ENCODE measurements at places on chromosomes 2 and 18. TPM values are rescaled to one million over a fixed set of nuclear protein-coding genes. Genes with fewer than 3 reads are reported as not detected.

Gene CFAP65
- total RNA-seq = not detected

- no peak overlapping the region for H3K27ac ChIP-seq
- no peaks in the 10 kb centered on the region for H3K4me1 ChIP-seq
- no peak for DNase-seq
These were observed 283.5 kb downstream of the LRATD1 start for GRCh38 chr2:14915983-14916382.

- H3K27me3 ChIP-seq = no peaks in the 10 kb centered on the region
- H3K4me3 ChIP-seq = no peak overlapping the region
- H3K36me3 ChIP-seq = no peaks in the 10 kb centered on the region
- H3K4me1 ChIP-seq = no peaks in the 10 kb centered on the region
- H3K27ac ChIP-seq = no peak overlapping the region
These were observed 19.6 kb upstream of the HNMT start for GRCh38 chr2:137944714-137945113.

DNA sequence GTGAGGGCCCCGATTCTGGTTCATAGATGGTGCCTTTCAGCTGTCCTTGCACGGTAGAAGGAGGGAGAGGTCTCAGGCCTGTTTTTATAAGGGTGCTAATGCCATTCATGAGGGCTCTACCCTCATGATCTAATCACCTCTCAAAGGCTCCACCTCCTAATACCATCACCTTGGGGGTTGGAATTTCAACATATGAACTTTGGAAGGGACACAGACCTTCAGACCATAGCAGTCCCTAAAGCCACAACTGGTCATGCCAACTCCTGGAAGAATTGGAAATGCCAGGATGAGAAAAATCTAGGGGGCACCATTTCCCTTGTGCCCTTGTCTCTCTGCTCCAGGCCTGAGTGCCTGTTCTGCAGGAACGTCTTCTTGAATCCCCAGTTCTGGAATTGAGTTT lies 124.8 kb upstream of the DAPL1 start:
- no peak for DNase-seq
- H3K36me3 ChIP-seq = peaks cover 4% of the 10 kb centered on the region
- H3K27me3 ChIP-seq = no peaks in the 10 kb centered on the region

DNA sequence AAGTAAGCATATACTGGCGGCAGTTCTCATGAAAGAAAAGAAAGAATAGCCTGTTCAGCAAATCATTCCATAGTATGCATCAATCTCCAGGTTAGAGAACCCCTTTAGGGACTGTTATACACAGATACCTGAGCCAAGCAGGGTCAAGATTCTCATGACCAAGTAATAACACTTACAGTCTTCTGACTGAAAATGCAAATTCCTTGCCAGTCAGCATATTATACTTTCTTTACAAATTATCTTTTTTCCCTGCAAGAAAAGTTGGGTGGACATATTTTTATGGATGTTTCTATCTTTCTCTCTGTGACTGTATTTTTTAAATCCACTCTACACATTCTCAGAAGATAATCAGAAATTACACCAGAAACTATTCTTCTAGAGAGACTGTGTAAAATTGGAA lies 120.4 kb upstream of the COL5A2 start:
- H3K4me1 ChIP-seq = peaks cover 83% of the 10 kb centered on the region
- H3K27ac ChIP-seq = peak overlapping the region; percentile 88
- H3K4me3 ChIP-seq = no peak overlapping the region
- DNase-seq = no peak
- H3K36me3 ChIP-seq = peaks cover 38% of the 10 kb centered on the region

DNA sequence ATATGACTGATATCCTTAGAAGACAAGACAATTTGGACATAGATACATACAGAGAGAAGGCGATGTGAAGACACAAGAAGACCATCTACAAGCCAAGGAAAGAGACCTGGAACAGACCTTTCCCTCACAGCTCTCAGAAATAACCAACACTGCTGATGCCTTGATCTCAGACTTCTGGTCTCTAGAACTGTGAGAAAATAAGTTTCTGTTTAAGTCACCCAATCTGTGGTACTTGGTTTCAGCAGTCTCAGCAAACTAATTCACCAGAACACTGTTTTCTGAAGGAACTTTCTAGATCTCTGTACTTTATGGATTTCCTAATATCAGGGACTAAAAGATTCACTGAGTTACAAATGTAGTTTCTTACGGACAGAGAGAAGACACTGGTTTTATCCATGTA lies 58.8 kb downstream of the NAB1 start:
- H3K27ac ChIP-seq = no peak overlapping the region
- no peak for DNase-seq
- peaks cover 5% of the 10 kb centered on the region for H3K36me3 ChIP-seq
- H3K4me3 ChIP-seq = no peak overlapping the region
- peaks cover 3% of the 10 kb centered on the region for H3K27me3 ChIP-seq

DNA sequence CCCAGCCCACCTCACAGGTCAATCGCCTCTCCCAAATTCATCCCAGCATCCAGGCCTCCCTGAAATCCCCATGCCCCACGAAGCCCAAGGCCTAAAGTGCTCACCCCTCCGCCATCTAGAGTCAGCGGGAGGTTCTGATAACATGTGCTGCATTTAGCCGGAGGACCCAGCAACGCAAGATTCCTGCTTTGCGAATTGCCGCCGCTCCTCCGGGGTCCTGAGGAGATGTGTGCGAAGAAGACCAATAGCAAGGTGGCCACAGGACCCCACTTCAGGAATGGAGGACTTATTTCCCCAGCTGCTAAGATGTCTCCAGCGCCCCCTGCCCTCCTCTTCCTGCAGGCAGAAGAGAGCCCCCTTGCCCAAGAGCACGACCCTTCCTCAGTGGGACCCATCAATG lies 120.8 kb upstream of the GLI2 start:
- no peak overlapping the region for H3K4me3 ChIP-seq
- H3K36me3 ChIP-seq = no peaks in the 10 kb centered on the region
- DNase-seq = no peak
- H3K27me3 ChIP-seq = no peaks in the 10 kb centered on the region

Gene HOXD12
- total RNA-seq = not detected

Gene AGXT
- not detected for total RNA-seq

- no peaks in the 10 kb centered on the region for H3K27me3 ChIP-seq
- H3K4me1 ChIP-seq = peaks cover 12% of the 10 kb centered on the region
- no peak for DNase-seq
- H3K4me3 ChIP-seq = no peak overlapping the region
- H3K36me3 ChIP-seq = no peaks in the 10 kb centered on the region
- no peak overlapping the region for H3K27ac ChIP-seq
These were observed 35.6 kb upstream of the NDUFV2 start for GRCh38 chr18:9066817-9067306.

Gene TMEM18
- total RNA-seq = 34.5 TPM

DNA sequence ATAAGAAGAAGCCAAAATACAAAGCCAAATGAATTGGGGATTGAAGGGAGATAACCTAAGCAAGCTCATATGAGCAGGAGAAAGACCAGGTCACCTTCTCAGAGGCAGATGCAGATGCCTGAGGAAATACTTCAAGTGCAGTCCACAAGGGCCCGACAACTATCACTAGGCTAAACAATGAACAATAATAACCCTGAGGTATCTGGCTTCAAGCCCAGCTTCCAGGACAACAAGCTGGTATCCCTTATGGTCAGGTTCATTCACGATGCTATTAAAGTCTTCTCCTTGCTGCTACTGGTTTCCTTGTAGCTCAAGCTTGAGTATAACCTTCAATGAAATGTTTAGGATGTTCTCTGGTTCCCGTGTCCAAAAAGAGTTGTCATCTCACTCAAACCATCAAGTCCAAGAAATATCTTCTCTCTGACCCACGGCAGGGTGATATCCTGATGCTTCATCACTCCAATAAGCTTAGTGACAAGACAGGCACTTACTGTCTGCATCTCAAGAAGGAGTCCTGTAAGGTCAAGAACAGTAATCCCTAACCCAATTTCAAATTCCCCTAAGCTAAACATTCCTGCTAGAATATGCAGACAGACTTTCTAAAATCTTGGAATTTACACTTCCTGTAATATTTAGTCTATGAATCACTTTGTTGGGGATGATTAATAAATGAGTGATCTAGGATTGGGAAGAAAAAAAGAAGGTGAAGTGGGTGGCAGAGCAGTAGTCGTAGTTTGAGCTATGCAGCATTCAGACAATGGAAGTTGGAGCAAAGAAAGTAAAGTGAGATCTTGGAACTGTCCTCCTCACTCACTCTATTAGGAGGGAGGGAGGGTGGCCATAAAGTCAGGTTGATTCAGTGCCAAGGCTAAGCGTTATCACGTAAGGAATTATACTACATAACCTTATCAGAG lies 33.1 kb downstream of the CHN1 start:
- DNase-seq = no peak
- no peaks in the 10 kb centered on the region for H3K36me3 ChIP-seq
- H3K4me3 ChIP-seq = no peak overlapping the region
- peaks cover 11% of the 10 kb centered on the region for H3K4me1 ChIP-seq
- peaks cover 3% of the 10 kb centered on the region for H3K27me3 ChIP-seq
- no peak overlapping the region for H3K27ac ChIP-seq

DNA sequence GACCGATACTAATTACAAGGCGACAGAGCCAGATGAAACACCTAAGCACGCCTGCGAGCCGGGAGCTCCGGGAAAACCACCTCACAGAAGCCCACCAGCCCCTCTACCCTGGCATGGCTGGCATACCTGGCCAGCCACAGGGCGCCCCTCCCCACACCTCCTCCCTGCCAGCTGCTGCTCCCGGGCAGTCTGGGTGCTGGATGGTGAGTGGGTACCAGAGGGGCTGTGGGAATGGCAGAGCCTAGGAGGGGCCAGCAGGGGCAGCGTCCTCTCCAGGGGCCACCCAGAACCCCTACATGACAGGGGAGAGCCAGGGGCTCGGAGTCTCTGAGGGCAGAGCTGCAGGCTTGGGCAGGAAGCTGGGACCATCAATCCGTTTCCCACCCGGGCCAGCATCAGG lies 58.7 kb upstream of the GPC1 start:
- no peaks in the 10 kb centered on the region for H3K36me3 ChIP-seq
- peaks cover 2% of the 10 kb centered on the region for H3K4me1 ChIP-seq
- no peak overlapping the region for H3K27ac ChIP-seq
- no peaks in the 10 kb centered on the region for H3K27me3 ChIP-seq
- DNase-seq = no peak

Gene LCT
- total RNA-seq = 0.31 TPM

DNA sequence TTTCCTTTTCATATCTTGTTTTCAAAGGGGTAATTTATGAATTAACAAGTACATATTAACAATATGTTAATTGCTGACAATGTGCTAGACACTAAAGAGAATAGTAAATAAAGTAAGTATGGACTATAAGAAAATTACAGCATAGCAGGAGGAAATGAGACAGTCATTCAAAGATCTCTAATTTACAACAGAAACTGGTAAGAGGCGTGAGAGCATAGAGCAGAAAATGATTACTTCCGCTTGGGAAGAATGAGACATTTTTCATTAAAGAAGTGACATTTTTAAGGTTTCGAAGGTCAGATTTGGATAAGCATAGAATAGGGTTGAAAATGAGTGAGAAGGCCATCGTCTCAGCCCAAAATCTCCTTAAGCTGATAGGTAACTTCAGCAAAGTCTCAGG lies 184.4 kb upstream of the SESTD1 start:
- H3K4me3 ChIP-seq = no peak overlapping the region
- no peak for DNase-seq
- H3K36me3 ChIP-seq = no peaks in the 10 kb centered on the region
- H3K27me3 ChIP-seq = no peaks in the 10 kb centered on the region
- H3K4me1 ChIP-seq = no peaks in the 10 kb centered on the region

- H3K4me1 ChIP-seq = peaks cover 5% of the 10 kb centered on the region
- H3K27ac ChIP-seq = no peak overlapping the region
- no peaks in the 10 kb centered on the region for H3K36me3 ChIP-seq
- no peak for DNase-seq
- no peak overlapping the region for H3K4me3 ChIP-seq
- H3K27me3 ChIP-seq = peaks cover 3% of the 10 kb centered on the region
These were observed 148.5 kb downstream of the SPP2 start for GRCh38 chr2:234198976-234199375.

DNA sequence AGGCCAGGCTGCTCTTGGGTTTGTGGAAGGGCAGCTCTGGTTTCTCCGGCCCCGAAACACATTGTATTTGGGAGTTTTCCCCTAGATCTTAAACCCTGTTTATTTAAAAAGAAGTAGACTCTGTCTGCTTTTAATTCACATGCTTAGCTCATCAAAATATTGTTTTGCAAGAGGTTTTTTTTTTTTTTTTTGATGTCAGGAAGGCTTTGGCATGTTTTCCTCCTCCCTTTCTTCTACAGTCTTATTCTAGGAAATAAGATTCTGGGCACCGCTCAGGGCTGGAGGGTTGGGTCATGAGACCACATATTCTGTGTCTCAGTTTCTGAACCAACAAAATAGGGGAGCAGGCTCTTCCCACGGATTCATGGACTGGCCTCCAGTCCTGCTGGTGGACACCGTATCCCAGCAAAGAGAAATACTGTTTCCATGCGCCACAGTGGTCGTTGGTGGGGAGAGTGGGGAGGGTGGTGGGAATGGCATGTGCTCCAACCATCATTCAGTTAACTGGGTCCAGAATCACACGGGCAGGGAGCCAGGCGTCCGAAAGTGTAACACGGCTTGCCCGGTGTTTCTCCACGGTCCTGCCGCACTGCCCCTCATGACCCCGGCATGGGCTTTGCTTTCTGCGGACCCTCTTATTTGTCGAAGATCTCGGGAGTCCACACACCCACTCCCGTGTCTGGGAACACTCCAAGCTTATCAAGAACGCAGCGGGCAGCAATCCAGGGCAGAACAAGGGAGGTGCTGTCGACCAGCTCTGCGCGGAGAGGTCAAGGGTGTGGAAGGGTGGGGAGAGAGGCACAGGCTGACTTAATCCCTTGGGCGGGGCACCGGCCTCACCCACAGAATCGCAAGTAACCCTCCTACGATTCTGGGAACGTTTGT lies 176.7 kb downstream of the GLI2 start:
- DNase-seq = no peak
- no peaks in the 10 kb centered on the region for H3K27me3 ChIP-seq
- no peak overlapping the region for H3K27ac ChIP-seq
- no peaks in the 10 kb centered on the region for H3K4me1 ChIP-seq
- H3K36me3 ChIP-seq = no peaks in the 10 kb centered on the region
- H3K4me3 ChIP-seq = no peak overlapping the region

Gene PLGLB2
- 0.49 TPM for total RNA-seq

GRCh38 chr18:77811503-77811902 lies 561.9 kb downstream of the GALR1 start:
- no peaks in the 10 kb centered on the region for H3K4me1 ChIP-seq
- peaks cover 13% of the 10 kb centered on the region for H3K27me3 ChIP-seq
- H3K27ac ChIP-seq = no peak overlapping the region
- DNase-seq = no peak

GRCh38 chr2:162490052-162490717 lies 146.3 kb downstream of the GCA start:
- no peaks in the 10 kb centered on the region for H3K27me3 ChIP-seq
- H3K27ac ChIP-seq = no peak overlapping the region
- H3K4me1 ChIP-seq = no peaks in the 10 kb centered on the region

Gene EIF5B
- total RNA-seq = 98.7 TPM

DNA sequence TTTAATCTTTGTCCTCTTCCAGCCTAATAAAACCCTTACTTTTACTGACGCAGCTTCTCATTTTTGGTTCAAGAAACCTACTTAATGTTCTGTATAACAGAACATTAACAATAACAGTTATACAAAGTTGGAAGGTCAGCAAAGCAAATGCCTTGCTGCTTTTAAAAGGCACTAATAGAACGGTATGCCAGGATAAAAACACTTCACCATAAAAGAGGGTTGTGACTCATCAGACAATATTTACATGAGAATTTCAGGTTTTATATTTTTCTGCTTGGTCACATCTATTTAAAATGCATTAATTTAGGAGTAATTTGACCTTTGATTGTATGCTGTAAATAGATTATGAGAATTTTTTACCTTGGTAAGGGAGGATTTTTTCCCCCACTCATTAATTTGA lies 3.0 kb downstream of the KLHL41 start:
- H3K27ac ChIP-seq = no peak overlapping the region
- no peaks in the 10 kb centered on the region for H3K36me3 ChIP-seq
- no peak overlapping the region for H3K4me3 ChIP-seq

All from activated naive CD8-positive, alpha-beta T cell treated with anti-CD3 and anti-CD28 coated beads for 36 hours (primary cell).